ENCODE measurements at places on chromosomes 7 and 10.
A peak's percentile ranks its signal among the peaks of the same experiment; 100 is the strongest.

DNA sequence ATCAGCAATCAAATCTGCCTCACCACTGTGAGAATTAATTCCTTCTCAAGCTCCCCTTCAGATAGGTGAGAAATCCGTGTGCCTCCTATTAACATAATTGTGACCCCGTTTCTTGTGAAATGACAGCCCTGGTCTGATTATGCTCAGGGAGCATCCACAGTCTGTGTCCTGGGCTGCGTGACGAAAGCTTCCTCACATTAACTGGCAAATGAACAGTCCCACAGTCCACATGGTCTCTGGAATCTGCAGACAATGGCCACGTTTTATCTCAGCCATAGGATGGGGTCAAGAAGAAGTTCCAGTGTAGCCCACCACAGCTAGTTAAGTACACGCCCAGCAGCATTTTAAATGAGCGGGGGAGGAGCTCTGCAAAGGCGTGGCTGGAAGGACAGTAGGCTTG is 229.2 kb downstream of the RPS24 start:
- no peak for DNase-seq

DNA sequence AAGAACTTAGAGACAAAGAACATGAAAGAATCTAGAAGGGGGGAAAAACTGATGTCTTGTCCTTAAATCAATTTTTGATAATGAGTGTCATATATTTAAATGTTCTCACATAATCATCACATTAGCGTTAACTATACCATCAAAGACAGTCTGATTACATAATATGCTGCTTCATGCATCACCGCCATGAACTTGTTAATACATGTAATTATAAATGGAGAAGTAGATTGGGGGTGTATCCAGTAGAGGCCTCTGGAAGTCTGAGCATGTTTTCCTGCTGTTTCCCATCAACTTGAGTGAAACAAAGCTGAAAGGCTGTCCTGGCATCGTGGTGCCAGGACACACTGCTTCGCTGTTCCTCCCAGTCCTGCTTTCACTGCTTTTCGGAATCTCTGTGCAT is 48.2 kb downstream of the PRLHR start:
- DNase-seq = no peak

DNA sequence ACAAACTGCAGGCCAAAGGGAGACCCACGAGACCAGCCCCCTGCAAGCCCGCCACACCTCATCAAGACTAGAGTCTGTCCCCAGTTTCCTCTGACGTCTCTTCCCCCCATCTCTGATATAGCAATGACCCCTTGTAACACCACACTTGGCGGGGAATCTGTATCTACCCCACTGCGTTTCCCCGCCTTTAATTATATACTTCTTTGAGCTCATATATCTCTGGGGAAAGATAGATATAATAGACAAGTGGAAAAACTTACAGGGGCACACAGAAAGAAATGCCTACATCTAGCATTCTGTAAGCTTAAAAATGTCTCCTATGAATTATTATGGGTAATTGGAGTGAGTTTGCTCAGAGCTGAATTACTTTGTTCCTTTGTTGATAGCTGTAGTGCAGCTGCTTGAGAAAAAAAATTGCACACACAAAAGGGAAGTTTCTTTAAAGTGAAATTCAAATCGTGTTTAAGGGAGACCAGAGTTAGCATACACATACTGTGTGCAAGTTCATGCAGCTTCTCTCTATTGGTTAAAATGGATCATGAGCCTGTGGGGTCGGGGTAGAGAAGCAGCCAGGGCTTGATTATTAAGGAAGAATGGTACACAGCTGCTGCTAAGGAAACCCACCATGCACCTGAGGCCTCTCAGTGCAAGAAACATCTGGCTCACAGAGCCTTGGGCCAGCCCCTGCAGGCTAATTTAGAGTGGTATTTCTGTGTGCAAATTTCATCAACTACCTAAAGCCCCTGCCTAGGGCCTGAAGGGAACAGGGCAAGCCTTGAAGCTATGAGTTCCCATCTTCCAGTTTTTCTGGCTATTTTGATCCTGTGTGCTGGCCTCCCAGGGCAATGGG is 32.5 kb downstream of the CDCA7L start:
- DNase-seq = no peak

- DNase-seq = peak; percentile 99
These were observed 57.3 kb upstream of the CCDC71L start for GRCh38 chr7:106717955-106718871.

DNA sequence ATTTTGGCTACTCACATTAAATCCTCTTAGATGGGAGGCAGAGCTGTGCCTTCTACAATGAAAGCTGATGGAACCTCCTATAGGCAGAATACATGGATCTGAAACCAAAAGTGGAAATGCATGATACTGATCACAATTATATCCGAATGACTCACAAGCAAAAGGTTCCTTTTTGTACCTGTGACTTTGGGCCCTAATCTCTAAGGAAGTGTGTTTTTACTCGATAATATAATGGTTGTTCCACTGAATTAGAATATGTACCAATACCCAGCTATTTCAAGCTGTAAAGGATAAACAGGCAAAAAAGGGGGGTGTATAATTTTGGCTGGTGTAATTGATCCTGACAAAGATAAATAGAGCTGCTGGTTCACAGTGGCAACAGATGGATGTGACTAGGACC is 17.6 kb upstream of the LAMB1 start:
- no peak for DNase-seq

- DNase-seq = no peak
These were observed 101.5 kb downstream of the GRM3 start for GRCh38 chr7:86745013-86745745.

DNA sequence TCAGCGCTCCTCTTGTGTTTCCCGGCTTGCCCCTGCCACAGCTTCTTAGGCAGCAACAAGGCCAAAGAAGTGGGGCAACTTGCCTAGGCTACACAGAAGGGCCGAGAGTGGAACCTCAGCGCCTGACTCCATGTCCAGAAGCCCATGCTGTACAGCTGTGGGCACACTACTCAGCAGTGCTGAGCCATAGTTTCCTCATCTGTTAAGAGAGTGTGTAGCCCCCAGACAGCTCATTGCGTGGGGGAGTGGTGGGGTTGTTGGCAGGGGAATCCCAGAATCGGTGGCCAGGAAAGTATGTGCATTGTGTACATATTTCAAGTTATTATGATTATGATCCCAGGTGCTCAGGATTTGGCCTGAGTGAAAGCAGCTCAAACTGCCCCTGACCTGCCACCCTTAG is 96.2 kb downstream of the CDH23 start:
- DNase-seq = no peak

GRCh38 chr7:98209166-98209920 is 1.9 kb upstream of the BHLHA15 start:
- no peak for DNase-seq

DNA sequence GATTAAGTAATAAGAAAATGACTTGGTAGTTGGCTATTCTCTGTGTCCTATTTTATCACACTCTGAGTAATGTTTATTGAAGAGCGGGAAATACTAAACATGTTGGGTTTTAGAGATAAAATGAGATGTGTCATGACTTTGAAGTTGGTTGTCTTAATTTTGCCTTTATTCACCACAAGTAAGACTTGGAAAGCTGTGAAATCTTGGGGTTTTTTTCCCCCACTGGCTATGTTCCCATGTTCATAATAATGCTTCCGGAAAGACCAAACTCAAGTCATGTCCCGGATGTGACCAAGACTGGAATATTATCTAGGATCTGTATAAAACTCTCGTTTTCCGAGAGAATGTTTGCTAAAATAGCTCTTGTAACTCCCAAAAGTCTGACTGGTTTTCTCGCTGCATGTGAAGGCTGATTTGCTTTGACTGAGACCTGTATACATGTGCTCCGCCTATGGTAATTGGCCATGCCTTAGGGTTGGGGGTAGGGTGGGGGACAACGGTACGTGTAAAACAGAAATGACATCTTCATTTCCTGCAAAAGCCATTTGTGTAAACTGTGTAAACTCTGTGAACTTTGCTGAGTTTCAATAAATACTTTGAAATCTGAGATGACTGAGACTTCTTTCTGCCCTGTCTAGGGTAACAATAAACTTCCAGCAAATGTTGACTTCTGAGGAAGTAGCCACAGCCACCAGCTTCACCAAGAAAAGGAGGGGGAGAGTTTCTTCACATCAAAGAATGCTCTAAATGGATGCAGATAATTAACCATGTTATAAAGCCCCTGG is 169.6 kb downstream of the ZNF365 start:
- DNase-seq = peak; percentile 25

- no peak for DNase-seq
These were observed 74.2 kb downstream of the TSPAN12 start for GRCh38 chr7:120783721-120784120.

GRCh38 chr10:13038391-13038790 is 36.9 kb upstream of the CCDC3 start:
- DNase-seq = no peak

- DNase-seq = no peak
These were observed 188.8 kb downstream of the CALN1 start for GRCh38 chr7:72223351-72223750.

DNA sequence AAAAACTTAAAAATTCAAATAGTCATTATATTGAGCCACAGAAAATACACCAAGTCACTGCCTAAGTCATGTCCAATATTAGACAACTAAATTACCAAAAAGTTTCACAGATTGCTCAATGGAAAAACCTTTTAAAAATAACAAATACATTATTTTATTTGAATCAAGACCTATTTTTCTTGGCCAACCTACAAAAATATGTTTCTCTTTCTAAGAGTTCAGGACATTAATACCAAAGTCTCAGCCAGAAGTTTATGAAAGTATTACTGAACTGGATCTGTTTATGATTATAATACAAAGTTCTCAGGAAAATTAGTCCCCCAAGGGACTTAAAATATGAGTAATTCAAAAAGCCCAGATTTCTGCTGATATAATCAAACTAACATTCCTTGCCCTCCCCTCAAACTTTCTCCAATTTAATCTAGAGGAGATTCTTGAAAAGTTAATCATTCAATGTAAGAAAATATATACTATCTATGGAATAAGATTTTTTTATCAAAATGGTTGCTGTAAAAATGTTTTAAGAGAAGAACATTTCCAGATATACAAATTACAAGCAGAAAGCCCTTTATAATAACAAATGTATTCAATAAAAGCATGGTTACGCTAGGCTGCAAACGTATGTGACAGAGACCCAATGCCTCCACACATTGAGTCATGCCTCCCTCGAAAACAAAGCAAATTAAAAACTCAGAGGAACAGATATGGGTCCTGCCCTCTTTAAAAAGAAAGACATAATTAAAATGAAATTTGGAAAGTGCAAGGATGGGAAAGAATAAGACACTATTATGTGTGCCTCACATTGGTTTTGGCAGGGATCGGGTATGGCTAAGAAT is 381.6 kb downstream of the PARD3 start:
- DNase-seq = peak; percentile 77

DNA sequence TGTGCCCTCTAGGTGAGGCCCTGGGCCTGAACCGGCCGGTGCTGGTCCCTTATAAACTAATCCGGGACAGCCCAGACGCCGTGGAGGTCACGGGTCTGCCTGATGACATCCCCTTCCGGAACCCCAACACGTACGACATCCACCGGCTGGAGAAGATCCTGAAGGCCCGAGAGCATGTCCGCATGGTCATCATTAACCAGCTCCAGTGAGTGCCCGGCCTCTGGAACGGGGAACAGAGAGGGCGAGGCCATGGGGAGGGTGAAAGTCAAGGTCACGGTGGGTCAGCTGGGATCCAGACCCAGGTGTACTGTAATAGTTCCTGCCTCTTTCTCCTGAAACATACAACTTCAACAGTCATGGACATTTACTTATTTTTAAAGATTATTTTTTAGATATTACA is 66.7 kb upstream of the GTF2I start:
- no peak for DNase-seq

DNA sequence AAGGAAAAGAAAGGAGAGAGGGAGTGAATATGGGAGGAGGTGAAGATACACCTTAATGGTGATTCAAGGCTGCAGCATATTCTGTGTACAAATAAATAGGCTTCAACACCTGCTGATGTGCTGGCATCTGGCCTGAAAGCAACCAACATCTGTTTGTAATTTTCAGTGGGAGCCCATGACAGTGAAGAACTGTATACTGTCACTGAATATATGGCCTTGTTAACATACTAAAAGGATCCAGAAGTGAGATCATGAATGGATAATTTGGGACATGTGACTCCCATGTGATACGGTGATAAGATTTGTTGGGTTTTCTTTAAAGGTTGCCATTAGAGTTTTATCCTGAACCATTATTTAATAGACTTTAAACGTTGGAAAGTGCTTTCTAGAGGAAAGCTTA is 459.3 kb downstream of the CNTNAP2 start:
- DNase-seq = no peak

GRCh38 chr10:114103284-114103683 is 59.6 kb downstream of the ADRB1 start:
- DNase-seq = peak; percentile 71

DNA sequence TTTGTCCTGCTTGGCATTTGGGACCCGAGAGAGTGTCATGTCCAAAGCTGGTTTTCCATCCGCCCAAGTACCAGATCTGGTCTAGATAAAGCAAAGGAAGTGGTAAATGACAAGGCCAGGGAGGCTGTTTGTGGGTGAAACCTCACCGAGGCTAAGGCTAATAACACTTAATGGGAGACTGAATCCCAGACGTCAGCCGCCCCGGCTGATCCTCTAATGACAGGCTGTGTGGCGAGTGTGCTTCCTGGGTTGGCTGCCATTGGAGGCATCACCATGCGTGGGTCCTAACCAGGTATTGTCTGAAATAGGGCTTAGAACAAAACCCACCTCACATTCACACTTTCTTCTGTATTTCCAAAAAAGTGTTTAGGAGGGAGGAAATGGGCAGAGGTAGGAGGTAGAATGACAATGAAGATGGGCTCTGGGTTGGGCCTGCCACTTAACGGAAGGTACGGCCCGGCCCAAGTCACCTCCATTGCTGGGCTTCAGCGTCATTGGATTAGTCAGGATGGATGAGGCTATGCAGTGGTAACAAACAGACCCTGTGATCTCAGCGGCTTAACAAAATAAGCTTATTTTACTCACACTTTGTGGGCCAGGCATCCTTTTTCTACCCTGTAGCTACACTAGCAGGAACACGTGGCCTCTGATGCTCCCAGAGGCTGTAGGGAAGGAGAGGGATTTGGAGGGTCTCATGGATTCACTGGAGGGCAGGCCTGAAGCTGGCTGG is 59.7 kb downstream of the PROSER2 start:
- no peak for DNase-seq

Data from iris pigment epithelial cell (primary cell).